ENCODE measurements at places on chromosomes 1 and 21. TPM values are rescaled to one million over a fixed set of nuclear protein-coding genes. Genes with fewer than 3 reads are reported as not detected.

CDA gene
- total RNA-seq = 60.9 TPM

NFYC gene
- 70.5 TPM for total RNA-seq

CA6 gene
- total RNA-seq = not detected

- no peak for DNase-seq
These were observed 55.7 kb upstream of the KIRREL1 start for GRCh38 chr1:157937744-157938143.

DNA sequence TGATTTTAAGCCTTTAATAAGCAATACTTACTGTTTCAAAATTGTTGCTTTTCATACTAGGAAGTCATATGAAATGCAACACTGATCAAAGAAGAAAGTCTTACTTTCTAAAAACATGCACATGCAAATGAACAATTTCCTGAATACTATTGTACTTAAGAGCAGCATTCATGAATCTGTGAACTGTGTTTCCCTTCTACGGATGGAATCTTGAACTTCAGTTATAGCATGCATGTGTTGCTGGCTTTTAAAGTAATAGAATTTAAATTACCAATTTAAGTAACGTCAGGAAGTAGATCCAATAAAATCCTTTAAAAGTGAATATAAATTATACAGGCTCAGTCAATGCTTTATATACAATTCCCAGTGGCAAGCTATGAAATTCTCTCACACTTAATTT, 348.9 kb downstream of the KCNT2 start:
- no peak for DNase-seq

- no peak for DNase-seq
These were observed 11.9 kb downstream of the ALPL start for GRCh38 chr1:21520899-21521716.

DNA sequence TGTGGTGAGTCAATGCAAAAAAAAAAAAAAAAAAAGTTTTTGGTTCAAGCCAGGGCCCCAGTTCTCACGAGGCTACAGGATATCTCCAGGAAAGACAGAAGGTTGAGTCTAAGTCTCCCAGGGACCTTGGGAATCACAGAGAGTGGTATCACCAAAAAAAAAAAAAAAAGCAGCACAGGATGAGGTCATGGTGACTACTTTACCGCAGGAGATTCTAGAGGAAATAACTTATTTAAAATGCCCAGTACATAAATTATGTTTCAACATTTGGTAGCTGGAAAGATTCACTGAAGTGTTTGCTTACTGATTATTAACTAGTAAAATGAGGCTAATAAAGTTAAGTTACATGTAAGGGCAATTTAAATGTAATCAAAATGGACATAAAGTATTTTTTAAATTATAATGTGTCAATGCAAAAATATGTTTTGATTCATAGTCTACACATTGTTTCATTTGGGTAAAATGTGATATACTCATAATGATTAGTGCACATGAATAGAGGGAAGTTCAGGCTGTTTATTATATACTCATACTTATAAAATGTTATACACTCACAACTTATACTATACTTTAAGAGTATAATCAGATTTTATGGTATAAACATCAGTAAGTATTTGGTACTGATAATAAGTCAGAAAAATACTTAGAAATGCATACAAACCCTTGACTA, 84.1 kb downstream of the PLPPR5 start:
- DNase-seq = no peak

GRCh38 chr1:38300616-38301015, 254.0 kb upstream of the POU3F1 start:
- DNase-seq = no peak

DNA sequence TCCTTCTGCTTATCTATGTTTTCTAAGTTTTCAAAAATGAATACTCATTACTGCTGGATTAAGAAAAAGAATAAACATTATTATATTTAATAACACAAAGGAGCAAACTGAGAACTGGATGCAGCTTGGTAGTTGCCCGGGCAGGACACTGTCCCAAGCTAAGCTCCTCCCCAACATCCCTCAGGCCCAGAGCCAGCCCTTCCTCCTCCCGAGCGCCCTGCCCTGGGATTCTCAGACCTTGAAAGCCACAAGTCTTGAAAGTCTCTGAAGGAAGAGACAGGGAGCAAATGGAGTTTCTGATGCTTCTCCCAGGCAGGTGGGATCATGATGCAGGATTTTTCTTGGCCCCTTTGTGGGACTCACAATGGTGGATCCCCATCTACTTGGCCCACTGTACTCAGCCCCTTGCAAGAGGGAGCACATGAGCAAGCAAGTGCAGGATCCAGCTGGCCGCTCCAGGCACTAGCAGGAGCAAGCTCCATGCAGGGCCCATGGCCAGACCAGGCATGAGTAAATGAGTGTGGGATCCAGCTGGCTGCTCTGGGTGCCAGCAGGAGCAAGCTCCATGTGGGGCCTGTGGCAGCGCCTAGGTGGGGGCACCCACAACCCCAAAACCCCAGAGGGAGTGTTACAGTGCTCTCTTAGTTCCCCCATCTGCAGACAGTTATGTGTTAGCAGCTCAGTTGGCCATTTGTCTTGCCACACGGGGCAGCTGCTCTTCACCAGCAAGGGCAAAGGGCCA, 32.1 kb upstream of the RAB4A start:
- no peak for DNase-seq

- DNase-seq = no peak
These were observed 242.8 kb downstream of the DISC1 start for GRCh38 chr1:231869364-231869763.

DNA sequence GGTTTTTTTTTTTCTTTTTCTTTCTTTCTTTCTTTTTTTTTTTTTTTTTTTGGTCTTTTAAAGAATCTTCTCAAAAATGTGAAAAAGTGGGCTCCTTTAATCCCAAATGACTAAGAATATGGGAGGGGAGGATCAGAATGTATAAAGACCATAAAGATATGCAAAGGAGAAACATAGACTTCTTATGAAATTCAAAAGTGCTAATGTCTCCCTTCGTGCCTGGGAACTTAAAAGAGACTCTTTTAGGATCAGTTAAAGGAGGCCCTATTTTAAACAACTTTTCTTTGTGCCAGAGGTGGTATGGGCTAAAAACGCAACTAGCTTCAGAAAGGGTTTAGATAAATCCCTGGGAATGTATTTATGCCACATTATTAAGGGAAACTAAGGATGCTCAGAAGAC, 54.2 kb upstream of the KAZN start:
- DNase-seq = no peak

- DNase-seq = no peak
These were observed 842.9 kb upstream of the ADGRL4 start for GRCh38 chr1:79849388-79849787.
